ENCODE measurements at places on chromosomes 12 and 14.

- DNase-seq, result no peak
These were observed 271.6 kb downstream of the CACNA1C start for GRCh38 chr12:2324387-2324786.

GRCh38 chr14:70685474-70686197, 43.9 kb downstream of the TTC9 start:
- DNase-seq, result no peak

DNA sequence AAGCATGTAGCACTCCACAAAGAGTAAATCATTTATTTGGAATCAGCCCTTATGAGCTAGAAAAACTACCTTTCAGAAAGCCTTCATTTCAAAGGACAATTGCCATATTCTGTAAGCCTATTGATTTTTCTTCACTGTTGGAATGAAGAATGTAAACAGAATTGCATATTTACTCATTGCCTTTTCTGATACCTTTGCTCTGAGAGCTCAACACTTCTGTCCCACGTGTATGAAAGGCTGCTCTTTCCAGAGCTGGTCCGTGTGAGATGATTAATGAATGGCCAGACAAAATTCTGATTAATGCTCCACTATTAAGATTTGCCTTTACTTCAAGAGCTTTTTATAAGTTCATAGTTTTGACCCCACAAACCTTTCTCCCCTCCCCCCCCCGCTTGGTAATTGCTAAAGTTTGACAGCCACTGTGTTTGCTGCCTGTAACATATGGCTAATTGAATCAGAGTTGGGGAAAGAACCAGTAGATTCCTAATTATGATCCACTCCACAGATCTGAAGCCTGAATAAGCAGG, 63.0 kb upstream of the PLEKHA5 start:
- DNase-seq, result no peak

DNA sequence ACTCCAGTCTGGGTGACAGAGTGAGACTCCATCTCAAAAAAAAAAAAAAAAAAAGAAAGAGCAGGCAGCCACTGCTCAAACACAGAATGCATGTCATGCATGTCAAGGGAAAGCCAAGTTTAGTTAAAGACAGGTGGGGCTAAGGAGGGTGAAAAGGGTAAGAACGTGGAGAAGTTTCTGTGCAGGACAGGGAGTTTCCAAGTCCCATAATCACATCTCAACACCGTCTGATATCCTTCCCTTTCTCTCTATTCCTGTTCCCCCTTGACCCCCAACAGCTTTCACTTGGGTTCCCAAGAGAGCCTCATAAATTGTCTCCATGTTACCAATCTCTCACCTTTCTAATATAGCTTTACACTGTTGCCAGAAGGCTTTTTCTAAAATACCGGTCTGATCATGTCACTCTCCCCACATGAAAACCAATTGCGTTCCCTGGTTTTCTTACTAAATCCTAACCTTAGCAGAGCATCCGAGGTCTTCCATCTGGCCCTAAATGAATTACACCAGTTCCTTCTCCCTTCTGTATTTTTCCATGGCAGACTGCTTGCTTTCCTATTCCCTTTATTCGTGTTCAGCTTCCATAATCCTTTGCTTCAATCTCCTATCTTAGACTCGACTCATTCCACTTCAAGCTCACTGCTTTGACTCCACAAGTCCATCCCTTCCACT, 37.0 kb downstream of the LIMA1 start:
- no peak for DNase-seq

DNA sequence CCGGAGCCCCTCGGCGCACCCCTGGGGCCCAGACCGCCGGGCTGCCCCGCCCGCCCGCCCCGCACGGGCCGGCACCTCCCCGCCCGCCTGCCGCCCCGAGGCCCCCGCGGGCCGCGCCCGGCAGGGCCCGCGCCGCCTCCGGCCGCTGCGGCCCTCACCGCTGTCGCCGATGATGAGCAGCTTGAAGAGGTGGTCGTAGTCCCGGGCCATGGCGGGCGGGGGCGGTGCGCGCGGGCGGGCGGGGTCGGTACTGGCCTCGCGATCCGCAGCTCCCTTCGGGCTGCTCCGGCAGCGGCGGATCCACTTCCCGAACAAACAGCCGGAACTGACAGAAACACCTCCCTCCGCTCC, at the start of gene RAB35:
Gene RAB35 (minus strand): TSS at position 313 of the 351 bp plus-strand sequence. CDS start 103 bp downstream, at position 210.
- DNase-seq, result no peak

GRCh38 chr14:59451849-59452248, 13.3 kb downstream of the GPR135 start:
- DNase-seq, result no peak

All from cortex of kidney (tissue), 1 donor.